ENCODE measurements at places on chromosomes 2 and 18.

DNA sequence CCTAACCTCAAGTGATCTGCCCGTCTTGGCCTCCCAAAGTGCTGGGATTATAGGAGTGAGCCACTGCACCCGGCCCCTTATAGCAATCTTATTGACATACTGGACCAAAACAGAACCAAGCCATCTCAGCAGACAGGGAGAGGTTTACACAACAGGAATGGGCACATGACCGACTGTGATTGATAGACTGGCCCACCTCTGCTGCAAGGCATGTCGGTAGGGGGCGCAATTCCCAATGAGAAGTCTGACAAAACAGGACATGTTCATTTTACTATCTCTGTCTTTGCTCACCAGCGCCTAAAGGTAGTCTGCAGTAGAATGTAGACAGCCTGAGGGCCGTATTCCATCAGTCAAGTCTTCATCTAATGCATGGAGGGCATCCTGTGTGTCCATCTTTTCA lies 2.0 kb downstream of the LYPD6B start:
- peak; percentile 15 for DNase-seq

DNA sequence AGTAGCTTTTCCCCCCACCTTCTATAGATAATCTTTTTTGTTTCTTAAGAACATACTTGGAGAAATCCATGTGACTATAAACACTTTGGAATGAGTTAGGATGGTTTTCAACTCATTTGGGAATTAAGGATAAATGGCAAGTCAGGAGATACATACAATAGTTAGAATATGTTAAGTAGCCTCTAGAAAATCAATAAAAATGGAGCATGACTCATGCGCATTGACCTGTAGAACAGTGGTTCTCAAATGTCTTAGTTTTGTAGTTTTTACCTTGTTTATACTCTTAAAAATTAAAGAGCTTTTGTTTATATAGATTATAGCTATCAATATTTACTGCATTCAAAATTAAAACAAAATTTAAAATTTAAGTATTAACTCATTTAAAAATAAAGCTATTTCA lies 24.7 kb downstream of the NUP35 start:
- DNase-seq: peak; percentile 12

- no peak for DNase-seq
Measured at GRCh38 chr2:147325990-147326389, 518.8 kb upstream of the ACVR2A start.

DNA sequence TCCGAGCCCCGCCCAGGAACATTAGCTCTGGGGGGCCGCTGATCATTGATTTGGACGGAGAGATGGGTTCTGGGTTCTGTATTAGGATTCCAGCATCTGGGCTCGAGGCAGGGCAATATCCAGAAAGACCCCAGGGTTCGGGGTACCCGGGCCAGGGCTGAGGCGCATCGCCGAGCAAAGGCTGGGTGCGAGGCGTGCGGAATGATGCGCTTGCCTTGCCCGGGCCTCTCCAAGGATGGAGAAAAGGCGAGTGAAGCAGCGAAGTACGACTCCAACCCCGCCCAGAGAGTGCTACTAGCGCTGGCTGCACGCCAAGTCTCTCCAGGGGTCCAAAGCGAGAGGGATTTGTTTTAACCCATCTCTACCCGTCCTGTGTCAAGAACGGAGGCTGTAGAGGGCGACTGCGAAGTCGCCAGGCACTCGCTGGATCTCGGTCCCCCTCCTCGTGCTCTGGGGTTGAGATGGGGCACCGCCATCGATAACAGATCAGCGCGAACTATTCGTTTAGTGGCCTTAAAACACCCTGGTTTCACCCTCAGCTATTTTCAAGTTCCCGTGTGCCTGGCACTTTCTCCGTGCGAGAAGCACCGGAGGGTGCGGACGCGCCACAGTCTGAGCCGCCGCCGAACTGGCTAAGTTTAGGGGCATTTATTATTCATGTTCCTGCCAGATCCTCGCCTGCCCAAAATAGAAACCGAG lies 1.9 kb downstream of the ADCYAP1 start:
- no peak for DNase-seq

DNA sequence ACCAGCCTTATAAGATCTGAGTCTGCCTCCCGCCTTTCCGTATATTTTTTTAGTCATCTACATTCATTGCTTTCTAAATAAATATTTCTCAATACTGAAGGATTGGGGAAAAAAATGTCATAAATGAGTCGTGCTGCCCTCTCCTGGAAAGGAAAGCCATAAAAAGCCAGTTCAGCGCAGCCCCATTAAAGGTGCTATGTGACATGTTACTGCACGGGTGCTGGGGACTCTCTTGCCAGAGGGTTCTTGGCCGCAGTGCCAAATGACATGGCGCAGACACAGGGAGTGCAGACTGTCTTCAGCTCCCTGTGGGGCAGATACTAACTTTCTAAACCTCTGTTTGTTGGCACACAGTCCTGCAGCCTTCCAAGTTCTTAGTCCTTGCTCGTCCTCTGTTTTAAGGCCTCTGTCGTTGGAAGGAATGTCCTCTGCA lies 53.7 kb upstream of the MAP3K20 start:
- DNase-seq: peak; percentile 55

DNA sequence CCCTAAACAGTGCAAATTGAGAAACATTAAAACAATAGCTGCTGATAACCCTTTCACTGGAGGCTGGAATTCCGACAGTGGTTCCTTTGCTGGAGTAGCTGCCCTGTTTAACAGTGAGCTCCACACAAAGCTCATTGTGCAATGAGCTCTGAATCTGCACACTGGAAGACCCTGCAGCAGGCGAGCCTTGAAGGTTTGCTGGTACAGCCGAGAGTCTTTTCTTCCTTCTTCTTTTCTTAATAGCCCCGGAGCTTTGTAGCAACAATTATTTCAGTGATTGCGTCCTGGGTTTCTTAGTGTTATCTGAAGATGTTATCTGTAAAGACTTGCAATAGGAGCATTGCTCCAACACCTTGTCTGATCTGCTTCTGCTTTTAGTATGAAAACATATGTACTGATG lies 50.8 kb upstream of the CXCR4 start:
- DNase-seq: no peak

- no peak for DNase-seq
Measured at GRCh38 chr2:178827739-178828485, 20.7 kb upstream of the TTN start.

DNA sequence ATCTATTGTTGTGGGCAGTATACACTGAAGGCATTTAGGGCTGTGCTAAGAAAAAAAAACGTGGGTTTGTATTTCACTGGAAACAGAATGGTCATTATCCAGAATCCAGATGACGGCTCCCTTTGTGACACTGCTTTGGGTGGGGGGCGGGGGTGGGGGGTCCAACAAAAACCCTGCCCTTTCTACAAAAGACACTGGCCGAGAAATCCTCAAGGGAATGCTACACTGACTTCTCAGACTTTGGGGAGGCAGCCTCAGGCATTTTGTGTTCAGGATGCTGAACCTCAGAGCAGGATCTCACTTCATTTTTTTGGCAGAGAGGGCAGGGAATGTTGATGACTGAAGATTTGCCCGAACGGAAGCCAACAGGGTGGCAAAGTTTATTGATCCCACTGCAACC lies 417.1 kb downstream of the HRH4 start:
- DNase-seq: no peak

DNA sequence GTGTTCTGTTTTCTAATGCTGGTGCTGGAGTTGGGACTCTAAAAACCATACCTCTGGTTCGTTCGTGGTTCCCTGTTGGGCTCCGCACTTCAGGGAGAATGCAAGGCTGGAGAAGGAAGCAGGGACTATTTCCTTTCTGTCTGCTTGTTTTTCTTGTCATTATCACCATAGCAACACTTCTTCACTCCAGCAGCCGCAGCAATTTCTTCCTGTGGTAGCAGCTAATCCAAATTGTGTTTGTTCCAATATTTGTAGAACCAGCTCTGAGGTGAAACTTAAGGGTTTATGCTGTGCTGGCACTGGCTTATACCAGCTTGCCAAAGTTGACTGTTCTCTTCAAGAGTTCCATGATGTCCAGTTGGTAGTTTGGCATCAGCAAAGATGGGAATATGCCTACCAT lies 301.4 kb upstream of the SYT4 start:
- DNase-seq: no peak

DNA sequence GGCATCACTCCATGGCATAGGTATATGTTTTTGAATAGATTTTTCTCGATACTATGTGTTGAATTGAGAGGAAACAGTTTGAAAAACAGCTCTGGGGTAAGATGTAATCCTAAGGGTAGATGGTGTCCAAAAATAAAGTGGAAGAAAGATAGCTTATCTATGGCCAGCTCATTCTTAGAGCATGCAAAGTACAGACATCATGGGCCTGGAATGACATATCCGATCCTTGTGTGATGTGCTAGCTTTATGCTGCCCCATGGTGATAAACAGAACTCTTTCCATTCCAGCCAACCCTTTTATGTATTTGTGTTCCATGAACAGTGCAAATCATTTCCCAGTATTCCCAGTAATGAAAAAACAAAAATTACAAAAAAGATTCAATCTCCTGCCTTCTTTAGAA lies 390.2 kb upstream of the NXPH2 start:
- no peak for DNase-seq

DNA sequence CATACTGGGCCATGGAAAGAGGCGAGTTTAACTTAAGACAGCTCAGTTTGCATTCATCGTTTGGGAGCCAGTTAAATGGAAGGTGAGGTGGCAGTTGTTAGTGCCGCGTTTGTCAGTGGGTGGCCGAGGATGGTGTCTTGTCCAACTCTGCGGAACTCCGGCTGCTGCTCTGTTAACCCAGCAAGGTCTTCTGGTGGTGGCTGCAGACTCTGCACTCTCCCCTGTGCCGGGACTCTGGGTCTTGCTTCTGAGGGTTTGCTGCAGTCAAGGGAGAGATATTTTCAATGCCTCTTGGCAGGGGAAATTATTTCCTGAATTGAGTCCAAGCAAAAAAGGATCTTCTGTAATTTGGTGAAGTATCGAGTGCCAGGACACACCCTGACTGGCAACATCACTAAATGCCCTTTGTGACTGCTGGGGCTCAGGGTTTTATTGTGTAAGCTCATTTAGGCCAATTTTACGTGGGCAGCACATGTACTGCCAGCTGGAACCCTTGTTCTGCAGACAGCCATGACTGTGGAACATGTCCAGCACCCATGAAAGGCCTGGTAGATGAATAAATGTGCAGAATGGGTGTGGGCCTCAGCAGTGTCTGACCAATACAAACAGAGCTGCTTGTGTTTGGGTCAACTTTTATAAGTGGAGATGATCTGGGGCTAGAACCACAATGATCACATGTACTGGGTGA lies 58.1 kb downstream of the IL1R2 start:
- DNase-seq: peak; percentile 80

- no peak for DNase-seq
Measured at GRCh38 chr2:113692698-113693428, 63.6 kb downstream of the SLC35F5 start.

GRCh38 chr2:216294305-216294704 lies 78.0 kb downstream of the MARCHF4 start:
- DNase-seq: no peak

DNA sequence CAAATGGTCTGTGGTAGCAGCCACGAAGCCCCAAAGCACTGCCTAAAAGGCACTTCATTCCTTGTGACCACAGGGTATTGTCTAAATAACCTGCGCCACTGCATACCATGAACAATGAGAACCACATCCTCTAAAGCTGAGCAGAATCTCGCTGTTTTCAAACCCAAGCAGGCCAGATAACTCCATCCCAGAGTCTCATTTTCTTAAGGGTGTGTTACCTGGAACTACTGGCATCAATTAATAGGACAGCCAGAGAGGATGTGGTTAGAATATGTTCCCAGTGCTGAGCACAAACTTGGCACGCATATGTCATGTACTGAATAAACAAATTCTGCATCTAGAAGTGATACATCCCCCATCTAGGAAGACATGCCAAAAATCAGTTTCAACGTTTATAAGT lies 13.0 kb downstream of the VPS4B start:
- peak; percentile 83 for DNase-seq

- DNase-seq: no peak
Measured at GRCh38 chr18:69752737-69753380, 194.8 kb downstream of the CD226 start.

DNA sequence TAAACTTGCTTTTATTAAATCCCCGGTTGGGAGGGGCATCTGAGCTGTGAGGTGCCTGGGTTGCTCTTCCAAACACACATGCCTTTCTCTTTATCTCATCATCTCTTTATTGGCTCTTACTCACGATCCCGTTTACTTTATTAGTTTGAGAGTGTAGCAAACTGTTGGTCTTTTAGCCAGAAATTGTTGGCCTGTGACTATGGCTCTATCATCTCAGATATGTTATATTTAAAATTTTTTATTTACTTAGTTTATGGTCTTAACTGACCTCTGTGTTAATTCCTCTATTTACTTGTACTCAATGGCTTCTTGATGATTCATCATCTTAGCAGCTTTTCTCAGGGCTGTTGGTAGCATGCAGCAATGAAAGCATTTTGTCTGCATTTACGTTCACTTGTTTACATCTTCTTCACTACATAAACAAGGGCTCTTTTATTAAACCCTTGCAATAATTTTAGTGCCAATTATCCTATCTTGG lies 408.4 kb downstream of the HRH4 start:
- peak; percentile 45 for DNase-seq

GRCh38 chr2:195363496-195363895 lies 293.5 kb upstream of the SLC39A10 start:
- DNase-seq: peak; percentile 65

GRCh38 chr2:24830786-24831185 lies 37.6 kb downstream of the CENPO start:
- DNase-seq: no peak

- no peak for DNase-seq
Measured at GRCh38 chr2:175647058-175647457, 355.0 kb downstream of the LNPK start.

GRCh38 chr2:192546565-192546964 lies 351.8 kb upstream of the TMEFF2 start:
- peak; percentile 2 for DNase-seq

DNA sequence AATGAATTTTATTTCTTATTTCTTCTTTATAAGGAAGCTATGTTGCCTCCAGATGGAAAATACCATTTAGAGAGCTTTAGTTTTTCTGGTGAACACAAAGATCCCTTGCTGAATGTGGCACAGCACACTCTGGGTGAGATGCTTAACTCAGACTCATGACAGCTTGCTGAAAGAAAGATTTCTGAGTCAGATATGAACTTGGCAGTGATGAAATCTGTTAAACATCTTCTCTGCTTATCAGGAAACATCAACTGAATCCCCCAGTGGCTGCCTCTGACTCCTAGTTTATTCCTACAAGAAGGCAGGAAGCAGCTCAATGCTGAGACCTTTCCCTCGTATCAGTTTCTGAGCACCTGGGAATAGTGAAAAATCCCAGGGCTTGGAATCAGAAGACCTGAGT lies 162.8 kb downstream of the OSR1 start:
- peak; percentile 52 for DNase-seq

GRCh38 chr2:229454934-229455631 lies 184.0 kb upstream of the PID1 start:
- DNase-seq: peak; percentile 88

DNA sequence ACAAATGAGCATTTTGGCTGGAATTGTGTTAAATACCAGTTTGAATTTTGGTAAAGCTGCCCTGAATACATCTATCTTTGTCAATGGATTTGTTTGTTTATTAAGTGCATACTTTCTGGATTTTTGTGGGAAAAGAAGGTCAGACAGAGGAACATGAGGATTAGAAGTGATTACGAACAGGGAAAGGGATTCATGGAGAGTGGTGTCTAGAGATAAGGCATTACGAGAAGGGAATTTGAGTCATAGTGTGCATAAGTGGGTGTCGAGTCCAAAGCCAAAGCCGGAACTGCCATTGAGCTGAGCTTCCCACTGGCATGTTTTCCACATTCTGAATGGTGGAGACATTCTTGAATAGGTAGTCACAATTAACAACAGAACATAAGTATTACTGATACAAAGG lies 68.9 kb upstream of the EFEMP1 start:
- peak; percentile 97 for DNase-seq

- DNase-seq: no peak
Measured at GRCh38 chr2:224687156-224687555, 29.0 kb downstream of the CCDC195 start.

- DNase-seq: peak; percentile 16
Measured at GRCh38 chr18:37294951-37295350, 270.6 kb downstream of the CELF4 start.
